SK-N-SH (cell line): ENCODE measurements at places on chromosomes 4 and X.

DNA sequence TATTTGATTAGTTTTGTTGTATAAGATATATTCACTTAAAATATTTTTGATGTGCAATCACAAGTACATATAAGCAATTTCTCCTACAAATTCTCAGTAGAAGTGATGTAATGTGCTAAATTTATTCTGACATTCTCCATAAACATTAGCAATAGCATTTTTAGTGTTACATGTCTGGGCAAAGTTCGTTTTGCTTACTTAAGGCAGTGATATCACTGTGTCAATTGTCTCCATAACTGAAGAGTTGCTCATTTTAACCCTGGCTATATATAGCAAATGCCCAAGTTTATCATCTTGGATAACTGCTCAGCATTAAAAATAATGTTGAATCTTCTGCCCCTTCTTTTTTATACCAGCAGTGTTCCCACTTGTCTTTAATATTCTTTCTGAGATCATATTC, 340.0 kb upstream of the NDST4 start:
- DNase-seq: no peak

GRCh38 chrX:11151799-11152559, 40.8 kb downstream of the HCCS start:
- DNase-seq: no peak

DNA sequence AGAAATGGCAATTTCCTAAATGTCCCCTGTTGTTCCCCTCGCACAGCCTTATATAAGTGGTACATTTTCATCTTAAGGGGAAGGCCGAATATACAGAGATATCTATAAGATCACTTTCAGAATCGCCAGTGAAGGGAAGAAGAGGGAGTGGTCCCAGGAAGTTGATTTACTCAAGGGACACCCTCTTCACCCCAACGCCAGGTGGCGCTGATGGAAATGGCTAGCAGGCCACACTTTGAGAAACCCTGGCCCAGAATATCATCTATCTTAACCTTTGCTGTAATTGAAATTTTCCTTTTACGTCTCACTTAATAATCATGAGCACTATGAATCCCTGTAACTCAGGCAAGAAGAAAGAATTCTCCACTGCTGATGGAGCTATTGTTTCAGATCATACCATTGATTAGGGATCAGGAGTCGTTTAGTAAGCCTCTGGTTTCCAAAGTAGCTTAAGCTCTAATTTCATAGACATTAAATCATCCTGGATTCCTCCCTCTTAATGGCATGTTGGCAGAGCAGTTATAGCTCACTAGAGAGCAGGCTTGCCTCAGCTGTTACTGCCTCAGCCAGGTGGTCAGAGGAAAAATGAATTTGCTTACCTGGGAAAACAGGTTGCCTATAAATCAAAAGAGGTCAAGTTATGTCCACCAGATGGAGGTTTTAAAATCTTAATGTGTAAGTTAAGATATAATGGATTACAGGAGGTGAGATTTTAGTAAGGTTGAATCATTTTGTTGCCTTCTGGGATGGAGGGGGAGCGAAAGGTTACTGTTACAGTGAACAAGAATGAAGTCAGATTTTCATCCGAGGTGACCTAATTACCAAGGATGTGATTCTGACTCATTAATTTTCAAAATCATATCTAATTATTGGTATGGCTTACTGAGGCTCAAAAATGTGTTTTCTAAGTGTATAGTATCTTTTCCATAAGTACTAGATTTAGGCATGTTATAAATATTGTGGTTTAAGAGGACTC, 941.2 kb upstream of the TENM3 start:
- no peak for DNase-seq

DNA sequence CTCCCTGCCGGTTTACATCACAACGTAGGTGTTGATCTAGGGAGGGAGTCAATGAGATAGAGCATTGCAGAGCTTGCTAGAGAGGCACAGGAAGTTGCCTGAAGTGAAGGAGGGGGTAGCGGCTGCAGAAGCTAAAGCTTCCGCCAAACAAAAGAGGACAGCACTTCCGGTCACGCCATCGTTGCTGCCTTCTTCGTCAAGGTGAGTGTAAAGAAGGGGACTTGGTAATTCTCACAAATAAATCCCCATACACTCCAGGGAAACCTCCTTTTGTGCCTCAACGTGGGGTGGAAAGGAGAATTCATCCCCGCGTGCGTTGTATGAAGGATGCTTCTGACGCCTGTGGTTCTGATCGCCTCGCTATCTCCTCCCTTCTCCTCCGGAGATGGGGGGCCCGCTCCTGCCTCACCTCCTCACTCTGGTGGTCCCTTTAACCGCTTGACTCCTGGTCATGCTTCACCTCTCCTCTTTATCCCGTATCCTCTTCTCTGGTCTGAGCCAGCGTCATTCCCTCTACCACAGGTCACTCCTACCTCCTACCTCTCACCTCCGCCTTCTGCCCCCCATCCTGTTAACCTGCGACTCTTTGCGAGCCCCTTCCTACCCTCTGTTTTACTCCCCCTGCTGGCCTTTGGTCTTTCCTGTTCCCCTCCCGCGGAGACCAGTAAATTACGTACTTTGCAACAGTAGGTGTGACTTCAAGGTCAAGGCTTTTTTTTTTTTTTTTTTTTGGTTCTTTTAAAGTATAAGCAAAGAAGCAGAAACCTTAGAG, 59.9 kb downstream of the GSPT2 start:
- peak; percentile 53 for DNase-seq

DNA sequence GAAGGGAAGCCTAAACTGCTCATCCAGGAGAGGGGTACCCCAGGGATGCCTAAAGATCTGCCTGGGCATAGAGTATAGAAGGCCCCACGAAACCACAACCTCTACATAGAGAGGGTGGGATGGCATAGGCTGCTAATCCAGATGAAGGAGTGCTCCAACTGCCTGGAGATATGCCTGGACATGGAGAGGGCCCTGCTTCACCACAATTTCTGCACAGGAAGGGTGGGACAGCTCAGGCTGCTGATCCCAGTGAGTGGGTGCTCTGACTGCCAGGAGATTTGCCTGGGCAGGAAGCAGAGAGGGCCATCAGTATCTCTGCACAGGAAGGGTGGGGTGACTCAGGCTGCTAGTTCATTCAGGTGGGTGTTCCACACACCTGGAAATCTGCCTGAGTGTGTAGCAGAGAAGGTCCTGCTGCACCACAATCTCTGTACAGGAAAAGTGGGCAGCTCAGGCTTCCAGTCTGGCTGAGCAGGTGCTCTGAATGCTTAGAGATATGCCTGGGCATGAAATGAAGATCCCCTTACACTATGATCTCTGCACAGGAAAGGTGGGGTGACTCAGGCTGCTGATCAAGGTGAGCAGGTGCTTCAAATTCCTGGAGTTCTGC, 61.1 kb downstream of the ZNF518B start:
- no peak for DNase-seq

DNA sequence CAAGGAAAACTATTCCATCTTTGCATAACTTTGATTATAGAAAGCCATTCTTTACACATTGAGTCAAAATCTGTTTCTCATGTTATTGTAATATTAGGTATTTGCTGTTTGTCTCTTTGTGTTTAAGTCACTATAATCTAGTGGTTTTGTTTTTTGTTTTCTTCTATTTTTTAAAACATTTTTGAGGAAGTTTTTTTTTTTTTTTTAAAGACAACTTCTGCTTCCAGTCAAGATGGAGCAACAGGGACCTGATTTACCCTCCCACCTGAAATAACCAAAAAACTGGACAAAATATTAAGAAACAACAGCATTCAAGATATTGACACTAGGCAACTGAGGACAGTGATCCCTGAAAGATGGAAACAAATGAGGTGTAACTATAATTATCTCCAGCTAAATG, 18.4 kb upstream of the NSUN7 start:
- DNase-seq: no peak
